Cardiac fibroblast (primary cell): ENCODE measurements at places on chromosomes 3 and 15.
A peak's percentile ranks its signal among the peaks of the same experiment; 100 is the strongest.

GRCh38 chr3:135491491-135492205 lies 473.9 kb upstream of the PPP2R3A start:
- DNase-seq: no peak

DNA sequence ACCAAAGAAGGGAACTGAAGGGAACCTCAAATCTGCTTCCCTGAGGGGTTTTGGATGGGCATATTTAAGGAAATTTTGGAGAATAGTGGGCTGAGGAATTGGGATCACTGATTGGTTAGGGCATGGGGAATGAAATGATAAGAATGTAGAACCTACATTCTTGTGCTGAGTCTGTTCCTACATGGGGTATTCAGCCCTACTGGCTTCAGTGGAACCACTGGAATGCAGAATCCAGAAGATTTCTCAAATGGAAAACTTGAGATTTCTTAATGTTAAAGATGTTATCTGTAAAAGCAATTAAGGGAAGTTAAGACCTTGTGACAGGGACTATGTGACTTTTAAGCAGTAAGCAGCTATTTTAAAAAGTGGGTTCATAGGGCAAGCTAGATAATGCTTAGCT lies 1062.4 kb downstream of the AGBL1 start:
- no peak for DNase-seq

DNA sequence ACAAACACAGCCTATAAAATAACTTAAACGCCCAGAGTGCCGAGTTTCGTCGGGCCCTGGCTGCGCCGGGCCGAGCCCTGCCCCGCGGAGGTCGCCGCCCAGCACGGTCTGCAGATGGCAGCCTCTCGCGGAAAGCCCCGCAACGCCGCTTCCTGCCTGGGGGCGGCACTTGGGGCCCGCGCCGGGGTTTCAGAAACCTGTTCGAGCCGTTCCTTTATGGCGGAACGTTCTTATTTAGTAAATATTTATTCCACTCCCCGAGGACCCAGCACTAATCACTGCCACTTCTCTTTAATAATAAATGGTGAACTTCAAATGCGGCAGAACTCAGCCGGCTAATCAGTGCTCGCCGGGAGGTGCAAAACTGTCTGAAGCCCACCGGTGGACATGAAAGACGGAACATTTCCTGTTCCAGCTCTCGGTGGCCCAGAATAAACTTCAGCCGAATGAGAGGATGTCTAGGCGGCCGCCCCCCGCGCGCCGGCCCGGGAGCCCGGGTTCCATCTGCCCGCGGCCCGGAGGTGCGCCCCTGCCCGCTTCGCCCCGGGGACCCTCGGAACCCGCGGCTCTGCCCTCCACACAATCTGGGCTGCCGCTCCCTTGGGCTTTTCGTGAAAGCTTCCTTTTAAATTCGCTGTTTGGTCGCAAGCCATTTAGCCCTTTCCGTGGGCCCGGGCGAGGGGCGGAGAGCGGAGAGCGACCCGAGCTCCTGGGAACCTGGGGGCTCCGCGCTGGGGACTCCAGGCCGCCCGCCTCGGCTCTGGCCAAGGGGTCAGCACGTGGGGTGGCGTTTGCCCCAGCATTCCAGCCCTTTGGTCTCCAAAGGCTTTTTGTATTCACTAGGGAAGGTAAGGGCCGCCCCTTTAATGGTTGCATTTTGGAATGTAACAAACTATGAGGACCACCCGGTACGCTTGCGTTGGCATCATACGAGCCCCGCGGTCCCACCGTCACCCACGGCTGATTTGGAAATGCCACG lies 110.8 kb upstream of the ATP11B start:
- peak; percentile 43 for DNase-seq

DNA sequence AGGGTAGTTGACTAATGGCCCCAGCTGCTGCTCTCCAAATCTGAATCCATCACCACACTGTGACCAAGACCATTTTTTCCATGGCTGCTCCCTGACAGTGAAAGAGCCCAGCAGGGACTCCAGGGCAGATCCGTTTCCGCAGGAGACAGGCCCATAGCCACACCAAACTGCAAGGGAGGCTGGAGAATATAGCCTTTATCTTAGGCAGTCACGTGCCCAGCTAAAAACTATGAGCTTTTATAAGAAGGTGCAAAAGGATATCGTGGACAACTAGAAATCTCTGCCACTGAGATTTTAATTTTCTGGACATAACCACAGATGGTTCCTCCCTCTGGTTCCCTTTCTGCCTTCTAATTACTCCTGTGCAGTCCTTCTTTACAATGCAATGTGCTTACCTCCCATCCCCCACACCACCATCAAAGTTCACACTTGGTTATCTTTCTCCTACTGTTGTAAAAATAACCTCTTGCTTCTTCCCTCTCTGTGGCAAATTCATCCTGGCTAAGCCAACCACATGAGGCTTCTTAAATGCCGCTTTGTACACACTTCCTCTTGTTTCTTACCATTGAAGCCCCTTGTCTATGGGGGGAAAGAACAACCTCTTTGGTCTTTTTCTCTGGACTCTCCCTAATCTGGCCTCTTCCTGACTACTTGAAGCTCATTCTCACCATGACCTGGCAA lies 233.7 kb downstream of the SHQ1 start:
- no peak for DNase-seq

GRCh38 chr15:65330934-65331645 lies 26.6 kb downstream of the RNU5B-1 start:
- no peak for DNase-seq
